NCI-H2107 (cell line): ENCODE measurements at places on chromosomes 2 and 18.

GRCh38 chr2:178553047-178553446 lies 72.8 kb downstream of the PLEKHA3 start:
- no peak for DNase-seq

DNA sequence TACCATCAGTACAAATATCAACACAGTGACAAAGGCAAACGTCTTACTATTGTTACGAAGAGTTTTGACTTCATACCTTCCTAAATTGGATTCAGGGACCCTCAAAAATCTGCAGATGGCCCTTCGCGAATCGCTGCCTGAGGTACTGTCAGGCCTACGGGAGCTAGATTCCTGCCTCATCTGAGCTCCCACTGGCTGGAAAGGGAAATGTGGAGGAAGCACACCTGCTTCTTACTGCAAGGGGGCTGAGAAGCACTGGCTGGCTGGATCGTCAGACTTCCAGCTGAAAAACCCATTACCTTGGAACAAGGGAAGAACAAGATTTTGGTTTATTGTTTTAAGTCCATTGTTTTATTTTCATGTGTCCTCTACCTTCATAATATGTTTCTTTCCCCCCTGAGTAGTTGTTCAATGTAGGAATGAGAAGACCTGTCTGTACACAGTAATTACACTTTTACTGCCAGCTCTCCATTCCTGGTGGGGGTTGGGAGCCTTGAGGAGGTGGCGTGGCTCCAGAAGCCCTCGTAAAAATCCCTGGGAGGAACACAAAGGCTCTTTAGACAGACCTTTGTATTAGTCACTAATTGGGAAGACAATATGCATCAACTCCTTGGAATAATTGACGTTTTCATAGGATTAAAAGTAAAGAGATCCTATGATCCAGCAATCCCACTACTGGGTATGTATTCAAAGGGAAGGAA lies 124.1 kb upstream of the NOSTRIN start:
- no peak for DNase-seq

DNA sequence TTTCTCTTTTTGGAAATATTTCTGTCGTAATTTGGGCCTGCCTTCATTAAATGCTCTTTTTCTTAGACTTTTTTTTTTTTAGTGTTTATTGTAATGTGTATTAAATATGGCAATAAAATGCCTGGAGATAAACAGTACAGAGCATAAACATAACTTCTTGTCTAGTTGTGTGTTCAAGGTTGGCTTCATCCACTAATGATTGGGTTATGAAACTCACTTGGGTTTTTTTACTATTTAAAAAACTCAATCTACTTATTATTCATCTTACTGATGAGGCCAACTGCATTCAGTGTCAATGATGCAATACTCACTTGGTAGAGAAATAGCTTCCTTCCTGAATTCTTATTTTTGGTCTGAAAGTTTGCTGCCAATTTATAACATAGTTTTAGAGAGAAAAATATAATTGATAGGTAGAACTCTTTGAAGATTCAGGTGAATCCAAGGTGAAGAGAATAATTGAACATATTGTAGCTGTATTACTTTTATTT lies 144.2 kb upstream of the NABP1 start:
- no peak for DNase-seq

DNA sequence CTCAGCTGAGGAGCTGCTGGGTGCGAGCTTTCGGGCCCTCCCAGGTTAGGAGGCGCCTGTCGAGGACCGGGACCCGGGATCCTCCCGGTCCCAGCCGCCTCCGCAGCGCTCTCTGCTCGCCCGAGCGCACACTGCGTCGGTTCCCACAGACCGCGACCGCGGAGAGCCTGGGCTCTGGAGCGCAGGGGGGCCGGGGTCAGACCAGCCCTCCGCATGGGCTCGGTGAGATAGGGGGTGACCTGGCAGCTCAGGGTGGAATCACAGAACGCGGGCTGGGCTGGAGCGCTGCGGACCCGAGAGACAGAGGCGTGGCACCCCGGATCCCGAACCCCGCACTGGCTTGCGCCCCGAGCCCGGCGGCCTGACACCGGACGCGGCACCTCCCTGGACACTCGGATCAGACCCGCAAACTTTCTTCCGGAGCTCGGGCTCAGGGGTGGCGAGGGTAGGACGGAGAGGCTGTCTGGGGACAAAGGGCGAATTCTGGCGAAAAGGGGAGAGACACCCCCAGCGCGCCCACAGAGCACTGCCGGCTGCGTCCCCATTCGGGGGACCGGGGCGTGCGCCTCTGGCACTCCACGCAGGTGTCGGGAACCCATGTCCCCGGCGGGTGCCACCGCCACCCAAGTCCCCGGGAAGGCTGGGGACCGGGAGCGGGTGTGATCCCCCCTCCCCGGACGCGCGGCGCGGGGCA lies 612 bp downstream of the DIPK1C start:
- DNase-seq: no peak

DNA sequence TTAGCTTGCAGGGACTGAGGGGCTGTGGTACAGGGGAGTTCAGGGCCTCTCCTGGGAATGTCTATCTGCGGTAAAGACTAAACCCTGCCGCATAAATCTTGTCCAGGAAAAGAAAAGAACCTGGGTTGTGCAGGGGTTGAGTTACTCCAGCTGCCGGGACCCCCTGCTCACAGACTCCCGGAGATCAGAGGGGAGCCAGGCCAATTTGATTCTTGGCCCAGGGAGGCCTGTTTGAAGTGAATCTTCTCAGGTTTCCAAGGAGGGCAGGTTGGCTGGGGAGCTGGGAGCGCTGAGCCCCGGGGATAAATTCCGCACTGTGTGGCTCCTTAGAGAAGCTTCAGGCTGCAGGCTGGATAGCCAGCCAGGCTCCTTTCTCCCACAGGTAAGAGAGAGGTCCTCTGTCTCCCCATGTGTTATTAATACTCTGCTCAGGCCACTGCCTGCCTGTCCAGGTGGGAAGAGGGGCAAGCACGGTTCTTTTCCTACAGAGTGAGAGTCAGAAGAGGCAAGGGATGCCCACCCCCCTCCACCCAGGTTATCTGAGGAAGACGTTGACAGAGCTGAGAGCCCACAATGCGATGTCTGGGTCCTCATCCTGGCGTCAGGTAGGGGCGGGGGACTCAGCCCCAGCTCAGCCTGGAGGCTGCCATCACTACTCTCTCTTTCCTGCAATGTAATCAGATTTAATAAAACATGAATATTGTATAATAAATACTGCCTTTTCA lies 82.7 kb downstream of the LONRF2 start:
- no peak for DNase-seq

DNA sequence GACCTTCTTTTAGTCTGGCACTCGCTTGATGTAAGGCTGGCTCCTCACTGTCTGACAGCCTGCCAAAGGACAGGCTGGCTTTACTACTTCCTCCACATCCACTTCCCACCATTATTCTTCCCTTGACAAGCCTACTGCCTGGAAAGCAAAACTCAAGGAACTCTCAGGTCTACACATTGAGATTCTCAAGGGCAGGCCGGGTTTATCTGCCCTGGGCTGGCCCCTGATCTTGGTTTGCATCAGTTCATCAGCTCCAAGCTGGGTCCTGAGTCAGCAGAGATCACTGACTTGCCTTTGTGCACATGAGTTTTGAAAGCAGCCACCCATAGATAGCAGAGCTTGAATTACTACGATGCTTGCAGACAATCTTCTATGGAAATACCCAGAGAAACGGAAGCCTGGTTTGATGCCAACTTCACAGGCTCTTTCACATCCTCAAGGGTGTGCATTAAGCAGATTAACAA lies 53.9 kb downstream of the KCTD18 start:
- no peak for DNase-seq

DNA sequence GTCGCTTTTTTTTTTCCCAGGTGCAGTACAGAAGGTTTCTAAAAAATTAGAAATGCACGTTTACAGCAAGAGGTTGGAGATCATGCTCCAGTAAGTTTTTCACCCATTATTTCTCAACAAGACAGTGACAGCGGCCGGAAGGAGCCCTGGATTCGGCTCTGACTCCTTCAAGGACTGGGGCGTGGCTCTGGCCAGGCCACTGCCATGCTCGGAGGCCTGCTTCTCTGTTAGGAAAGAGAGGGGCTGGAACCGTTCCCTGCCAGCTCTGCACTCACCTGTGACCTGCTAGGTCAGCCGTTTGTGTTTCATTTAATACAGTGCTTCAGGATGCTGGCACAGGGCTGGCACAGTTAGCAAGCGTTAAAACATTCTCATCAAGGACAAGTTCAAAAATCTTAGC lies 6.7 kb upstream of the IAH1 start:
- DNase-seq: no peak

DNA sequence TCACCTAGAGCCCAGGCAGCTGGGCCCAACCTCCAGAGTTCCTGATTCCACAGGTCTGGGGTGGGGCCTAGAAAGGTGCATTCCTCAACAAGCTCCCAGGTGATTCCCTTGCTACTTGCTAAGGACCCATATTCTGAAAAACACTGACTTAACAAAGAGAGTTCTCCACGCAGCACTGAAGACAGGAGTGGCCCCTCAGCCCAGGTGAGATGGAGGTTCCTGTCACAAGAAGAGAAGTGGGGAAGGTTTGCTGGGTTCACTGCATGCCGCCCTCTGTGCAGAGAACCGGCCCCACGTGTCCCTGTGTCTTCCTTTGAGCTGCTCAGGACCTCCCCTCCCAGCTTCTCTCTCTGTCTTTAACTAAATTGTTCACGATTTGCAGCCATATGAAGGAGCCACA lies 201.4 kb upstream of the DDX18 start:
- no peak for DNase-seq

- no peak for DNase-seq
Observed at GRCh38 chr2:219296142-219296541, 13.1 kb downstream of the PTPRN start.

GRCh38 chr2:84946204-84947009 lies 24.6 kb upstream of the KCMF1 start:
- no peak for DNase-seq

- DNase-seq: no peak
Observed at GRCh38 chr2:20165677-20166509, 59.0 kb downstream of the SDC1 start.

GRCh38 chr2:193818801-193819499 lies 1624.2 kb upstream of the TMEFF2 start:
- no peak for DNase-seq

GRCh38 chr2:162245061-162245460 lies 1.8 kb upstream of the FAP start:
- no peak for DNase-seq

DNA sequence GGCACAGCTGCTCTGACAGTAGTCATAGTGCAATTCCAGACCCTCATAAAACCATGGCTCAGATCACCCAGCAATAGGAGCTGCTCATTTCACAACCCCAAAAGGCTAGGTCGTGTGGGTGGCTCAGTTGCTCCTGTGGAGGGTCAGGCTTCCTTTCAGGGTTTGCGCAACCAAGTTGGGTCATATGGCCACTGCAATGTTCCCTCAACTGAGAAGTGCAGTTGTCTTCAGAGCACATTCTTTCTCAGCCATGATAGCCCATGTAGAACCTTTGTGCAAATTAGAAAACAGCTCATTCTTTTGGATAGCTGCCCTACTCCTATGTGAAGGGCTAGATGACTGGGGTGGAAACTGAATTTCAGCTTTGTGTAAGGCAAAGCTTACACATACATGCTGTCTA lies 3.2 kb downstream of the SERPINB13 start:
- DNase-seq: no peak

DNA sequence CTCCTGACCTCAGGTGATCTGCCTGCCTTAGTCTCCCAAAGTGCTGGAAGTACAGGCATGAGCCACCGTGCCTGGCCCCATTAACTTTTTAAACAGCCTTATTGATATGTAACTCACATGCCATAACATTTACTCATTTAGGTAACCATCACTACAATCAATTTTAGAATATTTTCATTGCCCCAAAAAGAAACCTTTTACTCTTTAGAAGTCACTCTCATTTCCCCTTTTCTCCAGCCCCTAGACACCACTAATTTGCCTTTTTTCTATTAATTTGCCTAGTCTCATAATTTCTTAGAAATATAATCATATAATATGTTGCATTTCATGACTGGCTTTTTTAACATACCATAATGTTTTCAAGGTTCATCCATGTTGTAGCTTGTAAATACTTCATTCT lies 57.2 kb upstream of the TACR1 start:
- no peak for DNase-seq

DNA sequence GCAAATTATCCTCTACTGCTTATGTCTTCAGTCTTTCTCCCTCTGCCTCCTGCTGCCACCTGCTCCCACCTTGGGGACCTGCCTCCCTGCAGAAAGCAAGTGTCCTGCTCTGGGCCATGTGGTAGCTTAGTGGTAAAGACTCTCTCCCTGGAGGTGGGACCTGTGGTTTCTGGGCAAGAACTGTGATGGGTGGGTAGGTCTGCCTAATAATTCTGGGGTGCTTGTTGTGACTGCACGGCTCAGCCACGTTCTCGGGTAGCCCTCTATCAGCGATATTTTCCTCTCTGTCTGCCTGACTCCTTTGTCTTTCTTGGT lies 16.4 kb upstream of the CD28 start:
- DNase-seq: no peak

GRCh38 chr2:171451074-171451473 lies 17.0 kb downstream of the DCAF17 start:
- DNase-seq: no peak

DNA sequence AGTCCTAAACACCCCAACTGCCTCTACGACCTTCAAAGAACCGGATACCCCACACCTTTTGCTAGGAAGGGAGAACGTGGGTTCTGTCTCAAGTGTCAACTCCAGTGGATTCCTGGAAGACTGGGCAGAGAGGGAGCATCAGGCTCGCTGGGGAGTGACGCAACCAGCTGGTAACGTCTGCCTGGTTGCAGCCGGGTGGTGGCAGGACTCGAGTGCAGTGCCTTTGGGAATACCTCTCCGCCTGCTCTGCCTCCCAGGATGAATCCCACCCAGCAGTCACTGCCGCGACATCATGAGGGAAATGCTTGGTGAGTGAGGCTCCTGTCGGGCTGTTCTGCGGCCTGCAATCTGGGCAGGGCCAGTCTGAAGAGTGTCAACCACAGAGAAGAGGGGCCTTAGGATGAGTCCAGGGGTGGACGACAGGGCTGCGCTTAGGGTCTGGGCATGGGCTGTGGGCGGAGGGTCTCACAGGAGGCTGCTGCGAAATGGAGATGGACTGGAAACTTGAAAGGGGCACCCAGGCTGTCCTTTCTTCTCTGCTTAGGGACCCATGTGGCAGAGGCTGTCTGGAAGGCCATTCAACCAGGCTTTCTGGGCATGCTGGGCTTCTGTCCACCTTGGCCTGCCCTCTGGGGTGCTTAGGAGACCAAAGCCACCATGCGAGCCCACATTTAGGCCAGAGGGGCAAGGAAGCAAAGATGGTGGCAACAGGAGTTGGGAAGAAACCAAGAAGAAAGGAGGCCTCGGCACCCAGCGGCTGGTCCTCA lies 12.9 kb downstream of the GPR17 start:
- no peak for DNase-seq

DNA sequence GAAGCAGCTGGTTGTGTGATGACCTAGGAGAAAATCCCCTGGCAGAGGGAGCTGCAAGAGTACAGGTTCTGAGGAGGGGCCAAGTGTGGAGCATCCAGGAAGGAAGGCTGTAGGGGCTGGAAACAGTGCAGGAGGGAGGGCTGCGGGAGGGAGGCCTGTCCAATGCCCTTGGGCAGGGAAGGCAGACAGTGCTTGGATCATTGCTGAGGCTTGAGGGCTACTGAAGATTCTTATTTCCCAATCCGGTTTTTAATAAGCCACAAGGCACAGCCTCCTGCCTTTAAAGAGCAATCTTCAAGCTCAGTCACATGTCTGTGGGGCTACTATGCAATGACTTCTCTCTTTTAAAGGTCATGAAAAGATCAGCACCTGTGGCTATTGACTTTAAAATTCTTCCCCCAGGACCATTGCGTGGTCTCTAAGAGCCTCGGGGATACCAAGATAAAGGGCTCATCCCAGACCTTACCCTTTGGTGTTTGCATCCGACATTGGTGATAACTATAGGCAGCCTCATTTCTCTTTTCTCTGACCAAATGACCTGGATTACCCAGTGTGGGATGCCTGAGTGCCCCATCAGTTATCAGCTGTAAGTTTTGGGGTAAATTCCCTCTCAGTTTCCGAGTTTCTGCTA lies 149.6 kb downstream of the DOCK10 start:
- no peak for DNase-seq
